ENCODE measurements at places on chromosomes 16 and 17.

DNA sequence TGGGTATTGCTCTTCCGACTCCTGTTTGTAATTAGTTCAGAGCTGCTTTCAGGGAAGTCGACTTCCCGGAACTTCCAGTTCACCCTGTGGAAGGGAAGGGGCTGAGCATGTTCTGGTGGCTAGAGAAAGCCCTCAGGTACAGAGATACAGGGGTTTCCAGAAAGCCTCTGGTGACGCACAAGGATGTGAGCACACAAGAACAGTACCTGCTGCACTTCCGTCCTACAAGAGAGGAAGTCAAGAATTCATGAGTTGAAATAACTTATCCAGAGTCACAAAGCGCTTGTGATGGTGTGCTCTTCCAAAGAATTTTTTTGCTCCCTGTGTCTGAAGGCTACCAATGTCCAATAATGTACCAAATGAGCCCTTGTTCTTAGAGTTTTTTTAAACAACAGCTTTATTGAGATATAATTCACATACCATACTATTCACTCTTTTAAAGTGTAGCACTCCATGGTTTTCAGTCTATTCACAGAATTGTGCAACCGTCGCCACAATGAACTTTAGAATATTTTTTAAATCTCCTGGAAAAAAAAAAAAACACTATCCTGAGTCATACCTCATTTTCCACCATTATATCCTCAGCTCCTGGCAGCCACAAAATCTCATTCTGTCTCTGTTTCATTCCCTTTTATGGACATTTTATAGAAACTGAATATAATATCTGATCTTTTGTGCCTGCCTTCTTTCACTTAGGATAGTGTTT, 327.6 kb downstream of the CDH13 start:
- DNase-seq, result no peak

- no peak for DNase-seq
Measured at GRCh38 chr16:61926766-61927165, 109.5 kb downstream of the CDH8 start.

DNA sequence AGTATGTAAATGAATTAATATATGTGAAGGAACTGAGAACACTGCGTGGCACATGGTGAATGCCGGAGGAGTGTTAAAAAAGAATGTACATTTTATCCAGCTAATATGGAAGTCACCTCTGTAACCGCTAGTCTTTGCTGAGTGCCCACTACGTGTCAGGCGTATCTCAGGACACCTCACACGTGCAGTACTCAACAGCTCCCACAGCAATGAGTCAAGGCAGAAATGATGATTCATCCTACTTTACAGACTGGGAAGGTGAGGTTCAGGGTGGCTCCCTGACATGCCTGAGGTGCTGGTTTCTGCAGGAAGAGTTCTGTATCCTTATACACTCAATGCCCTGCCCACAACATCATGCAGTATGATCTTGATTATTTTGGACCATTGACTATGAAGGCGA, 487.0 kb downstream of the HAPSTR1 start:
- no peak for DNase-seq

DNA sequence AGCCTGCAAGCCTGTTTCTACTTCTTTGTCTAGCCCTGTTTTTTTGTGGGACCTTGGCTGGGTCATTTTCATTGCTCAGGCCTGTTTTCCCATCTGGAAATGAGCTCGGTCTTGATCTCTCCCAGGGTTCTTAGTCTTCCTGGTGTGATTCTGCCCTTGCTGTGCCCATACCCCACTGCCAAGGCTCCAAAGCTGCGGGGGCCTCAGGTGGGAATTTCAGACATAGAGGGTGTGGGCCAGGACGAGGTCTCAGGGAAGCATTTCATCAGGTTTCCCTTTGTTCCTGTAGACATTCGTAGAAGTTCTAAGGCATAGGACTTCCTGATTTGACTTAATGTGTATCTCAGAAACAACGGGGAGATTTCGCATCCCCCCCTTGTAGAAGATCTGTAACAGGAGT, 5.8 kb downstream of the MPRIP start:
- no peak for DNase-seq

DNA sequence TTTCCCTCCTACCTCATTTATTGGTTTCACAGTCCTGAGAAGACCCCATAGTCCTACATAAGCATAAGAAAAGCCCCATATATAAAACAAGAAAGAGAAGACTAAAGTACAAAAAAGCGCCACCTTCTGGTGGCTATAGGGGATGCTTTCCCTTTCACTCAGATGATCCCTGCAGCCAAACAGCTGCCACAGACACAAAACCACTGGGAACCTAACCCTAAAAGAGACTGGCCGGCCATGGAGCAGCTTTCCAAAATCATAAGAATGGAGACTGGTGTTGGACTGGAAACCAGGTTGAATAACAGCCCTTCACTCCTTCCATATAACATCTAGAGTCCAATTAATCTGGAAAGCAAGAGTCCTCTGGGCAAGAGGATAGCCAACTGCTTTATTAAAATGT, 11.4 kb downstream of the DYNC1LI2 start:
- peak; percentile 38 for DNase-seq

- DNase-seq, result no peak
Measured at GRCh38 chr16:49755716-49756505, 100.0 kb downstream of the ZNF423 start.

- peak; percentile 85 for DNase-seq
Measured at GRCh38 chr16:23949630-23950290, 114.0 kb downstream of the PRKCB start.

DNA sequence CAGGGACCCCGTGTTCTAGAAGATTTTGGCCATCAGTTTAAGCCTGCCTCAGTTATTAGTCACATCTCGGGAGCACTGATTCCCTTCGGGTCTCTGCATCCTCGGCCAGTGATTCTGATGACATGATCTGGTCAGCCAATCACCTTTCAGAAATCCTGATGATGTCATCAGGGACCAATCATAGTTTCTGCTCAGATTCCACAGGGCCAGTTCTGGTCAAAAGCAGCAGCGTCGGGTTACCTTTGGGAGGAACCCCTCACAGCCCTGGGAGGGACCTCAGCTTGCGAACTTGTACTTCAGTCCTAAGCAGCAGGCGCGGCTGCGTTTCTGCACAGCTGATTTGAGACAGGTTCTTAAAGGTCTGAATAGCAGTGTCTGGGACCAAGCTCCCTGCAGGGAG, 13.9 kb downstream of the KDM8 start:
- DNase-seq, result no peak

GRCh38 chr17:77419547-77420094, 278.9 kb downstream of the SEC14L1 start:
- DNase-seq, result no peak

DNA sequence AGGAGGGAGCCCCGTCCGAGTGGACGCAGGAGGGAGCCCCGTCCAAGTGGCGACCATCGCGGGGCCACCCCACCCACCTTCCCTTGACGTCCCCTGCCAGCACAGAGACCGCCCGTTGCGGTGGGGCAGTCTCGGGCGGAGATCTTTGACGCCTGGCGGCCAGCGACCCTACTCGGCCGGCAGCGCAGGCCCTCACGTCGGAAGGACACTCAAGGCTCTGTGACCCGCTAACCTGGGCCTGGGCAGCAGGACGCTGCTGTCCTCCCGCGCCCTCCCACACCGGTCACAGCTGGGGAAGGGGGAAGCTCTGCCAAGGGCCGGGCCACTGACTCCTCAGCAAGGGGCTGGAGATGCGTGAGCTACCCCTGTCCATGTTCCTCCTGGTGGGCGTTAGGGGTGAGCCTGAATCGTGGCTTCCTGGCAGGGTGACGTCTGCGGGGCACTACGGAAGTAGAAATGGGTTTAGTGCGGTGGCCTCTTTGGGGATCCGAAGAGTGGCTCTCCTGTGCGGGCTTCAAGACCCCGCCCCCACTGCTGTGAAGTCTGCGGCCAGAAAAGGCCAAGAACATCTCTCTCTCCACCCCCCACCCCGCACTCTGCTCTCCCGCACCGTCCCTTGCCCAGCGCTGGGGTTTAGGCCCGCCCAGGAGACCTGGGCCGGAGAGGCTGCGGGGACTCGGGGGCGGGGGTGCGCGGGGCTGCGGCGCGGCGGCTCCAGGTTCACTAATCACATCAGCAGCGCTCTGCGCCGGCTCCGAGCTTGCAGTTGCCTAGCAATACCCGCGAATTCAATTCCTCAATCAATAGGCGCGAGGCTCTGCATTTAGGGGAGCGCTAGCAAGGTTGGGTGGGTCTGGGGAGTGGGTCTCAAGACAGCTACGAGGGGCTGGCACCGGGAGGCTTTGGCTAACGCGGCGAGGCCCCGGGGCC, 5.8 kb downstream of the CBX8 start:
- no peak for DNase-seq

GRCh38 chr17:1197781-1198490, 18.2 kb upstream of the ABR start:
- peak; percentile 84 for DNase-seq

DNA sequence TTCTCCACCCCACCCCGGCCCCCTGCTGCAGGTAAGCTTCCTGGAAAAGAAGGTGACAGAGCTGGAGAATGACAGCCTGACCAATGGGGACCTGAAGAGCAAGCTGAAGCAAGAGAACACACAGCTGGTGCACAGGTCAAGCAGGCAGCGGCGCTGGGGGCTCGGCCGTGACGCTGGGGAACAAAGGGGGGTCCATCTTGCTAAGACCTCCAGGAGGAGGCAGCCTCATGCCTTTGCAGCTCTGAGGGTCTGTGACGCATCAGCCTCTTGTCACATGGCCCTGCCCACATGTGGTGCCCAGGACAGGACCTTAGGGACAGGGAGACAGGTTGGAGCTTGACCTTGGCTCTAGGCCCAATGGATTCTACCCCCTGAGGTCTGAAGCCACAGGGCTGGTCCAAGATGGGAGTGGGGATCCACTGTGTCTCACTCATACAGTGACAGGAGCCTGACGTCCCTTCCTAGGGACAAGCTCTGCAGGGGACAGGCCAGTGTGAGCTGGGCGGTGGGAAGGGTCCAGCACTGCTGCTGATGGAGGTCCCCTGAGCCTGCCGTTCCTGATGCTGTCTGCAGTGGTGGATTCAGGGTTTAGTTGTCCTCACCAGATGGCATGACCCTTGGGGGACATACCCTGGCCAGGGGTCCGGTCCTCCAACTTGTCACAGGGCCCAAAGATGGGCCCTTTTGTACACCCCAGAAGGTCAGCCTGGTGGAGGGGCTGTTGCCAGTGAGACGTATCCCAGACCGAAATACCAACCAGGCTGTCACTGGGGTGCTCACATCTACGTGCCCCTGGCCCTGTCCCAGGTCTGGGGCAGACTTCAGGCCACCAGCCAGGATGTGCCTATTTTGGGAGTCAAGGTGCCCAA, 132.6 kb downstream of the RAB11FIP4 start:
- DNase-seq, result no peak

DNA sequence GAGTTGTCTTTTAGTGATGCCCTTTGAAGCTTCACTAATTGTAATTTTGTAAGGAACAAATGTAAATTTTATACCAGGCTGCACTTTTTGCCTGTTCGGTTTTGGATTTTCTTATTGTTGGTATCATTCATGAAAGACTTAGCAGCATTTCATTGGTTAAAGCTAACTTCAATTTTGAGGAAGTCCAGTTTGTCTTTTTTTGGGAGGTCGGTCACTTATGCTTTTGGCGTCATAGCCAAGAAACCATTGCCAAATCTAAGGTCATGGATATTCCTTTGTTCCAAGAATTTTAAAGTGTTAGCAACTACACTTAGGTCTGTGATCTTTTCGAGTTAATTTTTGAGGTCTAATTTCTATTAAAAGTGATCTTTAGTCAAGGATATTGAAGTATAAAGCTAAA, 77.1 kb downstream of the PRKCA start:
- no peak for DNase-seq

DNA sequence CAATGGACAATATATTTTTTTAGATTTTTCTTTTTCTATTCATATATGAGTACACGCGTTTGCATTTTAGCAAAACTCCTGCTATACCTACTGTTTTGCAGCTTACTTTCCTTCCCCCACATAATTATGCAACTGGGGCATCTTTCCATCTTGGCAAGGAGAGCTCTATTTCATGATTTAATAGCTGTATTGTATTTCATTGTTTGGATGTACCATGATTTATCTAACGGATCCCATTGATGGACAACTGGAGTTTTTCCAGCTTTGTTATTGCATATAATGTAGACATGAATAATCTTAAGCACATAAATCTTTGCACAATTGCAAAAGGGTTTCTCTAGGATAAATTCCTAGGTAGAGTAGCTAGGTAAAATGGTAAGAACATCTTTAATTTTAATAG, 133.9 kb downstream of the PITPNC1 start:
- DNase-seq, result no peak

GRCh38 chr17:73952480-73953205, 250.8 kb upstream of the RPL38 start:
- DNase-seq, result peak; percentile 50

DNA sequence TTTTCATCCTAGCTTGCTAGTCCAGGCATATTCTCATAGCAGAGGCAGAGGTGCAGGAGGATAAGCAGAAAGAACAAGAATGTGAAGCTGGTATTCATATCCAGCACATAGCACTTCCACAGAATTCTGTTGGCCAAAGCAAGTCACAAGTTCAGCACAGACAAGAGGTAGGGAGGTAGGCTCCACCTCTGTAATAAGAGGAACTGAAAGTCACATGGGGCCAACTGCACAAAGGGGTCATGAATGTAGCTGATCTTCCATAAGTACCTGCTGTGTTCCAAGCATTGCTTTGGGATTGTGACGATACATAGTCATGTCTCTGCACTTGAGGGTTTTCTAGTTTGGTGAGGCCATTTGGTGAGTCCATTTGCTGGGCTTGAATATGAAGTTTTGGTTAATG, 110.8 kb upstream of the MPHOSPH6 start:
- no peak for DNase-seq

- no peak for DNase-seq
Measured at GRCh38 chr16:9099131-9099625, 7.7 kb downstream of the HAPSTR1 start.

DNA sequence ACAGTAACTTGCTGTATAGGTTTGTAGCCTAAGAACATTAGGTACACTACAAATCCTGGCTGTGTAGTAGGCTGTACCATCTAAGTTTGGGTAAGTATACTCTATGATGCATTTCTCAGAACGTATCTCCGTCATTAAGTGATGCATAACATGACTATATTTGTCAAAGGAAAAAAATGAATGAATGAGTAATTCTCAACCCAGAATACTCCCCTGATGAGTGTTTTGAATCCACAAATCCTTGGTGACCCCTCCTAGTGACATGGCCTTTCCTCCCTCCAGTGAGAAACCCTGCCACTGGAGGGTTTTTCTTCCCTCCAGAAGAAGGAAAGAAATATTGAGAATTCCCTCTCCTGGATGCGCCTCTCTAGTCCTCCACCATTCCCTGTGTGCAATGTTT, 24.0 kb upstream of the SALL1 start:
- no peak for DNase-seq

Measured in activated CD4-positive, alpha-beta memory T cell treated with anti-CD3 and anti-CD28 coated beads, Interleukin-2, amount 10 ng/mL, durations not matched to agents 7 days and 5 days (primary cell).